ENCODE measurements at places on chromosomes 7 and 10.

- no peak for DNase-seq
Measured at GRCh38 chr10:4623200-4623599, 202.8 kb upstream of the AKR1E2 start.

- DNase-seq: no peak
Measured at GRCh38 chr7:24980534-24981170, 674 bp upstream of the OSBPL3 start.

DNA sequence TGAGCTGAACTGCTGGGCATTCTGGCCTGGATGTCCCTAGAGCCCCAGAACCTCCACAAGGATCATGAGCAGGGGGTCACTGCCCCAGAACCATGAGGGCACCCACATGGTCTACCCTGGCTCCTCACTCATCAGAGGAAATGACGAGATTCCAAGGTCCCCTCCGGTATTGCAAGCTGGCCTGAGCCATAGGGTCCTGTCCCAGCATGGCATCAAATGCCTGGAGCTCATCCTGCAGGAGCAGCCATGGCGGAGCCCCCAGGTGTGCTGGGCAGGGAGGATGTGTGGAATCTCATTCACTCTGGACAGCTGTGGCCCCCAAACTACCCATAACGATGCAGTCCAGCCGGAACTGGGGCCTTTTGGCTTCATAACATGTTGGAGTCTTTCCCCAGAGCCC is 66.6 kb upstream of the ANTXRL start:
- no peak for DNase-seq

- no peak for DNase-seq
Measured at GRCh38 chr7:138606236-138606635, 94.9 kb downstream of the SVOPL start.

DNA sequence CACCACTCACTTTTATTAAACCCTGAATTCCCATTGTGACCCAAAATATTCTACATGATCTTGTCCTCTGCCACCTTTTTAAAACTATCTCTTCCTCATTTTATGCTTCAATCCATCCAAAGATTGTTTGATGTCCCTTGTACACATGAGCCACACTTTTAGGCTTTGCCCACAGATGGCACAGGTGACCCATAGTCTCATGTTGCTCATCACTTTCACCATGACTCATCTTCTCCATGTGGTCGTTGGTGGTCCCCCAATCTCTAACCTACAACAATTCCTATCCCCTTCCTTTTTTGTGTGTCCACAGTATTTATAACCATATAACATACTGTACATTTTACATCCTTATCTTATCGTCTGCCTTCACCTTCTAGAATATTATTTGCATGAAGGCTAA is 271.5 kb upstream of the ZWINT start:
- no peak for DNase-seq

GRCh38 chr7:151371266-151371665 is 29.7 kb downstream of the NUB1 start:
- DNase-seq: no peak

DNA sequence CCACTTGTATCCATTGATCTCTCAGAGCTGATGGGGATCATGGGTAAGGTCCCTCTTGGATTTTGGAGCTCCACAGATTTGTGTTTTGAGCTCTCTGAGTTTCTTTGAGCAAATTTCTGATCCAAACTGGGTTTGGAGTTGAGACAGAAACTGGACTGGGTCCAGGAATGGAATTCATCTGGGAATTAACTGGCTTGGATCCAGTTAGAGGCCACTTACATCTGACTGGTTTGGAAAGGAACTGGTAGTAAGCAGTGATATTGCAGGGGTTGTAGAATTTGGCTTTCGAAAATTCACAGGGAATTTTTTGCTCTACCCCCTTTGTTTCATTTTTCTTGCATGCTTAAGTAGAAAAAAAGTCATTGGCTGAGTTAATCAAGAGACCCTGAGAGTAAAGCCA is 245.6 kb downstream of the SEMA3D start:
- no peak for DNase-seq

DNA sequence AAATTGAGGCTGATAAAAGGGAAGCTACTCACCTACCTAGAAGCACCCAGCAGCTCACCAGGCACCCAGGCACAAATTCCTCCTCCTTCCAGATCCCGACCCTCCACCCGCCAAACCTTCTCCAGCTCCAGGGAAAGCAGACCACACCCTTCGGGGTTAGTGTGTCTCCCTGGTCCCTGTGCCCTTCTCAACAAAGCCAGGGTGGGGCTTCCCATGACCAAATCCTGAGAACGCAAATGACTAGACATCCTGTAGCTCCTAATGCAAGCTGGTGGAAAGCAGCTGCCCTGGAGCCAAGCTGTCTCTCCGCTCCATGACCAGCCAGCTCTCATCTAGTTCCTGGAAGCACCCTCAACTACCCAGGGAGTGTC is 4.4 kb downstream of the TBX20 start:
- DNase-seq: no peak

DNA sequence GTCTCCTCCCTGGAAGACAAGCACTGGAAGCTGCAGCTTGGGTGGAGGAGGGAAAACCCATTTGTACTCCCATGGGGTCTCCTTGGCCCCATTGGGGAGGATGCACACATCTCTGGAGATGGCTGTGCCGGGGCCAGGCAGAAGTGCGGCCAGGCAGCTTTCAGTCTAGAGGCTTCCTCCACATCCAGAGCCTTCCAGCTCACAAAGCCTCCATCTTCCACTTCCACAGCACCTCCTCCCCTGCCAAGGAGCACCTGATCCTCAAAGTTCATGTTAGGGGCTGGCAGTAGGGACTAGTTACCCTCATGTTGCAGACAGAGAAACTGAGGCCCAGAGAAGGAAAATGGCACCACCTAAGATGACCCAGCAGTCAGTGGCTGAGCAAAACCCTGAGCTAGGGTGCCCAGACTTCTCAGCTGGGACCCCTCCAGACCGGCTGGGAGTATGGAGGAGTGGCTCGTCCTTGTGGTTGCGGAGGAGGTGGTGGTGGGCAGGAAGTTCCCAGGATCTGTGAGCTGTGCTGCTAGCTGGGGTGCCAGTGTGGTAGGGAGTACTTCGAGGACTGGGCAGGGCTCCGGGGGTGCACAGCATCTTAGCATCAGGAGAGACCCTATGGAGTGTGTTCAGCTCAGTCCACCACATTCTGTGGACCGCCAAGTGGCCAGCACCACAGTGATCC is 44.2 kb downstream of the ADCYAP1R1 start:
- no peak for DNase-seq

DNA sequence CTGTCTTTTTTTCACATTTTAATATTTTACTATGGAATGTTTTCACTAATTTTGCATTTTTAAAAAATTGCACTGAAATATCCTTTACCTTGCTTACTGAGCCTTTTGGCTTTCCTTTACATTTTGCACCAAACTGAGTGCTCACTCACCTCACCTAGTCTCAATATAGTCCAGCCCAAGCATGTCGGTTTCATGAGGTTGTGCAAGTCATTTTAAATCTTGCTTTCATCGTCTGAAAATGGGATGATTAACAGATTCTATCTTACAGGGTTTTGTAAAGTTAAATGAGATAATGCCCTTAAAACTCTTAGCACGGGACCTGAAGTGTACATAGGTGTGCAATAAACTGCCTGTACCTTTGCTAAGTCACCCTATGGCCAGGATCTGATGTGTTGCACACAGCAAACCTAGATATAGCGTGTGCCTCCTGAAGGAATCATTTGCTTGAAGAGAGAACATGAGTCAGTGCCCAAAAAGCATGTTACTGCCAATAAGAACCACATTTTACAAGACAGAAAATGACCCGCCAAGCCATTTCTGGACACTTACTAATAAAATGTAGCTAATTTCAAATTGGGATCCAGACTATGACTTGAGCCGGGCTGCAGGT is 199.8 kb downstream of the JCAD start:
- DNase-seq: no peak

DNA sequence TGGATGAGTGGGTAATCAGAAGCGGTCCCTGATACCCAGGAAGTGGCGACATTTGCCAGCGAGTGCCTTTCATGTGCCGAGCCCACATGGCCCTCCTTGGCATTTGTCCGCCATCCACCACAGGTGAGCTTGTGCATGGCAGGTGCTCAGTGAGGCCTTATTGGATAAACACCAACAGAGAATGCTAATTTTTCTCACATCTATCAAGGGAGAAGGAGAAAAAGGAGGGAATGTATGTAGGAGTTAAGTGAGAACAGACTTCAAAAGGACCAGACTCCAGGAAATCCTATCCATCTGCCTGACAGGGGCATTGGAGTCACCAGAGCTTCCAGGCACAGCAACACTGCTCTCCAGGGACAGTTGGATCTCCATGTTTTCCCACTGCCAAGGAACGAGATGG is 143.5 kb upstream of the ZMIZ1 start:
- no peak for DNase-seq
